ENCODE measurements at places on chromosomes 16 and 17. TPM values are rescaled to one million over a fixed set of nuclear protein-coding genes. Genes with fewer than 3 reads are reported as not detected.

GRCh38 chr17:79391376-79392233 is 219.2 kb downstream of the RBFOX3 start:
- DNase-seq = peak; percentile 53

GRCh38 chr17:65966072-65966695 is 225.7 kb downstream of the CEP112 start:
- DNase-seq = no peak

GRCh38 chr17:38893607-38894006 is 23.7 kb downstream of the LASP1 start:
- DNase-seq = no peak

- DNase-seq = no peak
Observed at GRCh38 chr16:65834688-65835087, 531.8 kb upstream of the CDH5 start.

- no peak for DNase-seq
Observed at GRCh38 chr17:74938194-74938950, 2.7 kb downstream of the OTOP3 start.

DNA sequence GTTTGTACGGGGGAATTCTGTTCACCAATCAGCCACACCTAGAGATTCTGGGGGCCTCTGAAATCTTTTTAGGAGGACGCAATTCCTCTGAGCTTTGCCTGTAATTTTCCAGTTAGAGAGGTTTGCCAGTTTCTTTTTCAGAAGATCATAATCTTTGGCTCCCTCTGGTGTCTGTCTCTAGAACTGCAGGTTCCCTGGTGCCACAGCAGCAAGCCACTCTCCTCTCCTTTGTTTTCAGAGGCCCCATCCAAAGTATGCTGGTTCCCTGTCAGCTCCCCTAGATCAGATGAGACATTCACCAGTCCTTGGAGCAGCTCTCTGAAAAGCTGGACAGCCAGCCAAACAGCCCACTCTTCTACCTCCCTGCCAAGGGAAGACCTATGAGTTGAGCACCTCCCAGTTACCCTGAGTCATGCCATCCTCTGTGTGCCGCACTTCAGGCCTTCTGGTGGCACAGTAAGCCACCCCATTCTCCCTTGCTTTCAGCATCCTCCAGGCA is 36.1 kb downstream of the RNF112 start:
- DNase-seq = peak; percentile 70

- no peak for DNase-seq
Observed at GRCh38 chr16:52591471-52591870, 44.5 kb upstream of the TOX3 start.

TBC1D24 gene
- total RNA-seq = 8.6 TPM

DNA sequence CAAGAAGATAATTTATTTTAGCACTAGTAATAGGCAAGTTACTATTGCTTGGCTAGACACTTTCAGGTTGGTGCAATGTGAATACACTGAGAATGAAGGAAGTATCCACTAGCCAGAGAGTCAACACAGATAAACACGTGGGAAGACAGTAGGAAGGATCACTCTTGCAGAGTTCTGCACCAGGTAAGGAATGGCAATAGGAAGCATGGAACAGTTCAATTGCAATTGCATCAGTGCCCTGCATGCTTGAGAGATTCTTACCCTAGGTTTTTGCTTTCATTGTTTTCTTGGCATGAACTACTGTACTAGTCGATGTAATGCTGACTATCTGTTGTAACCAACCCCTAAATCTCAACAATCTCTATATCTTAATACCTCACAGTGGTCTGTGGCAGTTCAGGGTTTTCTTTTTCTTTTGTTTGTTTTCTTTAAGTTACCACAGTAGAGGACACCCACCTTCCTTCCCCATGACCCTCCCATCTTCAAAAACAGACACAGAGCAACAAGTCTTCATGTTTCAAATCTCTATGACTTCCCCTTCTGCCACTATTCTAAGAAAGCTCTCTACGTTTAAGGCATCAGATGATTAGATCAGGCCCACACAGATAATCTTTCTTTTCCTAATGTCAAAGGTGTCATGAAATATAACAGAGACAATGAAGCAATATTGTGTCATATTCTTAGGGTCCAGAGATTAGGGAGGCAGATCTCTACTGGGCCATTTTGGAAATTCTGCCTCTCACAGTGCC is 18.1 kb upstream of the ABCA8 start:
- DNase-seq = no peak

GRCh38 chr17:6475411-6475810 is 31.2 kb downstream of the PIMREG start:
- DNase-seq = peak; percentile 17

- DNase-seq = no peak
Observed at GRCh38 chr17:55266051-55266957, 1.5 kb downstream of the HLF start.

GRCh38 chr16:23847948-23848347 is 12.2 kb downstream of the PRKCB start:
- no peak for DNase-seq

SSTR5 gene
- not detected for total RNA-seq

CCL7 gene
- 0.28 TPM for total RNA-seq

KRTAP4-3 gene
- total RNA-seq = not detected

FBXW10 gene
- not detected for total RNA-seq

- no peak for DNase-seq
Observed at GRCh38 chr17:74303305-74303704, 22.7 kb upstream of the KIF19 start.

GAS7 gene
- total RNA-seq = 5.0 TPM

- DNase-seq = no peak
Observed at GRCh38 chr16:50153596-50154419, 702 bp downstream of the TENT4B start.

- no peak for DNase-seq
Observed at GRCh38 chr17:69593351-69593715, 178.8 kb downstream of the MAP2K6 start.

UTS2R gene
- total RNA-seq = not detected

- no peak for DNase-seq
Observed at GRCh38 chr17:77428020-77428748, 287.4 kb downstream of the SEC14L1 start.

- peak; percentile 29 for DNase-seq
Observed at GRCh38 chr17:43556292-43556691, 10.2 kb upstream of the ETV4 start.

DNA sequence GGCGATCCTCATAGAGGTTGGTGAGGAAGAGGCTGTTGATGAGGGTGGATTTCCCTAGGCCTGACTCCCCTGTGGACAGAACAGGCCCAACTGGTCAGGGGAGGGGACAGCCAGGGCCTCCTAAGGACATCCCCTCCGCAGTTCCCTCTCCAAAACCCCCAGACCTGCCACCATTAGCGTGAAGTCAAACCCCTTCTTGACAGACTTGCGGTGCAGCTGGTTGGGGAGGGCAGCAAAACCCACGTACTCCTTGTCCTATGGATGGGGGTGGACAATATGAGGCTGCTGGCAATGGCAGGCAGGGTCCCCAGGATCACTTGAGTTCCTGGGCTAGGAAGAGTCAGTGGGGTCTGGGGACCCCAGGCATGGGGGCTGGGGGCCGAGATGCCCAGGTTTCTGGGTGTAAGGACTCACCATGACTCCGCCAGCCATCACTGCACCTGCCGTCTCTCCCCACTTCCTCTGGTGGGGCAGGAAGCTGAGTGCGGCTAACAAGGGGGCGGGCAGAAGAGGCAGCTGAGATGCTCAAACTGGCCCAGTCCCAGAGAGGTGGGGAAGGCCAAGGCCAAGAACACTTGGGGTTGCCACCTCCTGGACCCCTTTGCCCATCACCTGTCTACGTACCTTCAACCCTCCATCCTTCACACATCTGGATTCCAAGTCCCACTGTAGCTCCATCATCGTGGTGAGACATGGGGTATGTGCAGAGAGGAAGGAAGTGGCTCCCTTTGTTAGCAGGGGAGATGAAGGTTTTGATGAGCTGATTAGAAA is at the start of gene SEPTIN1:
Gene SEPTIN1, minus strand, starts transcription at position 451 of the 771 bp plus-strand sequence. Its CDS starts 19 bp downstream, at position 432.
- no peak for DNase-seq

ST6GALNAC2 gene
- not detected for total RNA-seq

- DNase-seq = no peak
Observed at GRCh38 chr17:850086-850850, 68.1 kb downstream of the MRM3 start.

- DNase-seq = no peak
Observed at GRCh38 chr16:30604316-30604947, 5.8 kb downstream of the ZNF689 start.

- DNase-seq = no peak
Observed at GRCh38 chr16:85982563-85982939, 83.6 kb downstream of the IRF8 start.

KCNJ12 gene
- total RNA-seq = under 0.01 TPM

KRT33B gene
- total RNA-seq = 0.18 TPM

CHD9NB gene
- total RNA-seq = 1.1 TPM

DNA sequence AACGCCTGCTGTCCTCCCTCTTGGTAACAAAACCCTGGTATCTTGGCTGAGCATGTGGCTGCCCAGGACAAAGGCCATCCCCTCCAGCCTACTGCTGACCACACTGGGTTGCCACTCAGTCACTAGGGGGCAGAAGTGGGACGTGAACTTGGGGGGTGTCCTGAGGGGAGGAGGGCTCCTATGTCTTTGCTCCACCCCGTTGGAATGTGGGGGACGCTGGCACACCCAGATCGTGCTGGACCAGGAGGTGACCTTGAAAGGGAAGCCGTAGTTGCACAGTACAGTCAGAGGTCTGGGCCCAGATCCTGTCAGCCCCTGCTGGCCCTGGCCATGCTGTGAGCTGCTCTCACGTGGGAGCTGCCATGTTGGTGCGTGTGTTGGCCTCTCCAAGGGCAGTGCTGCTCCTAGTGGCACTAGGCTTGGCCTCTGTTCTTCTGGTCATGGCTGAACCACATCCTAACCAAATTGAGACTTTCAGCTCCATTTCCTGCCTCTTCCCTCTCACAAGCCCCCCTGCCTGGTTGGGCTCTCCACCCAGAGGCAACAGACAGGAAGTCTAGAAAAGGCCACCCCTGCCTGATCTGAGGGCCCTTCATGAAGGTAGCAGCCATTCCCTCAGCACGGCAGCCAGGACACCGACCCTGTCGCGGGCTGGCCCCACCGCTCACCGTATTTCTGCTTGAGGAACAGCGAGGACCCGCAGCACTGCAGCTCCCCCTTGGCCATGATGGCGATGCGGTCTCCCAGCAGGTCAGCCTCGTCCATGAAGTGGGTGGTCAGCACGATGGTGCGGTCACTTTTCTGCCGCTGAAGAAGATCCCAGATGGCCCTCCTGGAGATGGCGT is 29.0 kb upstream of the RNPS1 start:
- DNase-seq = no peak

ADPRM gene
- 12.2 TPM for total RNA-seq

CHP2 gene
- not detected for total RNA-seq

GRCh38 chr16:10039220-10040096 is 142.8 kb downstream of the GRIN2A start:
- DNase-seq = no peak

GRCh38 chr16:23079675-23080301 is 69.5 kb downstream of the USP31 start:
- DNase-seq = no peak

SLC6A4 gene
- total RNA-seq = under 0.01 TPM

DNA sequence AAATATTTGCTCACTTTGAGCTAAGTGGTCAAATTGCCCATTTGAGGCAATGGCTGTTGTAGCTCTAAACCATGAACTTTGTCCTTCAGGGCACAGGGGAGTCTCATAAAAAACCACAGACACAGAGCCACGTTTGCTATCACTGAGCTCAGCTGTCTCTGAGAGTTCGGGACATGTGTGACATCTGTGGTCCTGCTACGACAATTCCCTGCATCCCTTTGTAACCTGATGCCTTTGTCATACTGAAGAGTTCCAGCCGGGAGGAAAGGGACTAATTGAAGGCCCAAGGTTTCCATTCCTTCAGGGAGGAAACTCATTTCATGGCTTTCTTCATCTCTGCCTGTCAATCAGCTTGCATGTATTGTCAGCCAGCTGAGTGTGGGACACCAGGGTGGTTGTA is 599.4 kb upstream of the CDH5 start:
- no peak for DNase-seq

- no peak for DNase-seq
Observed at GRCh38 chr16:76360404-76360803, 83.2 kb downstream of the CNTNAP4 start.

FNDC8 gene
- total RNA-seq = not detected

YPEL2 gene
- total RNA-seq = 3.4 TPM

GRCh38 chr17:5418858-5419355 is 555 bp downstream of the NUP88 start:
- DNase-seq = peak; percentile 39

DNA sequence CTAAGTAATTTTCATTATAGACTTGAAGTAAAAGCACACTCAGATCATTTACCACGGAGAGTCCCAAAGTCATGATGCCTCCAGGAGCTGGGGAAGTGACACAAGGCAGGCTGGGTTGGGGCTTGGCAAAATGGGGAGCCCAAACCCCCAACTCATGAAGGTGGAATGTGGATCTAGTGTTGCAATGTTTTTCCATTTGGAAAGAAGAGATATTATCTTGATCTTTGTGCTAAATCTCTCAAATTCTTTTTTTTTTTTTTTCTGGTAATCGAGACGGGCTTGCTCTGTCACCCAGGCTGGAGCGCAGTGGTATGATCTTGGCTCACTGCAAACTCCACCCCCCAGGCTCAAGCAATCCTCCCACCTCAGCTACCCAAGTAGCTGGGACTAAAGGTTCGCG is 7.5 kb upstream of the KCNG4 start:
- no peak for DNase-seq

GRCh38 chr17:35726127-35726952 is 5.1 kb upstream of the RASL10B start:
- peak; percentile 88 for DNase-seq

DNA sequence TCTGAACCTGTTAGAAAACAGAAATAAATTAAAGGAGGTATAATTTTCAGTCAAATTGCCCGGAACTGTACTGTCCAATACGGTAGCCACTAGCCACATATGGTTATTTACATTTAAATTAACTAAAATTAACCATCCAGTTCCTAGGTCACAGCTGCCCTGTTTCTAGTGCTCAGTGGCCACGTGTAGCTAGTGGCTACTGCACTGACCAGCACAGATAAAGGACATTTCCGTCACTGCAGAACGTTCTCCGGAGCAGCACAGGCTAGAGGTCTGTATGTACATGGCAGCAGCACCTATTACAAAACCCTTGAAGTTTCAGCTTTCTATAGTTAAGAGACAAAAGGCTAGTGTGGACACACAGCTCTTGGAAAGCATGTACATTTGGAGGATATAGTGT is 33.7 kb downstream of the CPSF4L start:
- no peak for DNase-seq

GRCh38 chr17:75113798-75114551 is 4.2 kb downstream of the ARMC7 start:
- DNase-seq = peak; percentile 89

GRCh38 chr17:79942591-79943346 is 92.9 kb downstream of the TBC1D16 start:
- peak; percentile 18 for DNase-seq

DNA sequence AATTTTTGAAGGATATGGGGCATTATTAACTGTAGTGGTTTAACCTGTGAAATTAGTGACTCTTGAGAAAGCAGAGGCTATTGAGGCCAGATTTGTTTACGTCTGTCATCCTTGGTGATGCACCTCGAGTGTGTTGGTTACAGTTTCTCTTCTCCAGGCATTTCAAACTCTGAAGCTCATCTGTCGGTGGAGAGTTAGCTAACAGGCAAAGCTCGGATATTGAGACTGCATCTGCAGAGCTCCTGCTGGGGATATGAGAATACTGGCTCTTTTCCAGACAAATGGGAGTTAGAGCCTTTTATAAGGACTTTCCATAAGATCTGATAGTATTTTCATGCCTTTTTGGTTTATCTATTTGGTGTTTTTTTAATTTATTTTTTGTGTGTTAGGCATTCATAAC is 6.7 kb downstream of the CLEC16A start:
- DNase-seq = peak; percentile 59

TP53TG3C gene
- total RNA-seq = not detected

GRCh38 chr16:75044800-75045361 is 46.1 kb downstream of the ZNRF1 start:
- DNase-seq = no peak

All from IMR-90 (cell line).